Fibroblast of the conjunctiva (primary cell): ENCODE measurements at places on chromosomes 11 and 22.
A peak's percentile ranks its signal among the peaks of the same experiment; 100 is the strongest.

DNA sequence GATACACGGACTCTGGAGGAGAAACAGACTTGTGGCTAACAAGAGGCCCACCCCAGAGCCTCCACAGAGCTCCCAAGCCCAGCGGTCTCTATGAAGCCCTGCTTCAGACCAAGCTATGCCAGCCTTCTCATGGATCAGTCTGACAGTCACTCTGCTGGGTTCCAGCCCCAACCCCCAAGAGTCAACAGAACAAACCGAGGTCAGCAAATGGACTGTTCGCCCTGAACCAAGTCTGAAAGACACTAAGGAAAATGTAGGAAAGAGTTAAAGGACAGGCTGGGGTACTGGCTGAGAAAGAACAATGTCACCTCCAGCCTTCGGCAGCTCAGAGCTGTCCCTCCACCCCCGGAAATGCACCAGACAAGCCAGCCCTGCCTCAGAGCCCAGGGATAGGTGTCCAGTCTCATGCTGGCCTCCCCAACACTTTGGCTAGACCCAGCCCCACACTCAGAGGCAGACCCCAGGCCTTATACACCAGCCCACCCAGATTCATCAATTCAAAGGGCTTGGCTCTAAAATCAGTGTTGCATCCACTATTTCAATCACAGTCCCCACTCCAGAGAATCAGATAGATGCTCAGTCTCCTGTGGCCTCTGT lies 3.8 kb downstream of the ARFGAP2 start:
- DNase-seq = no peak

DNA sequence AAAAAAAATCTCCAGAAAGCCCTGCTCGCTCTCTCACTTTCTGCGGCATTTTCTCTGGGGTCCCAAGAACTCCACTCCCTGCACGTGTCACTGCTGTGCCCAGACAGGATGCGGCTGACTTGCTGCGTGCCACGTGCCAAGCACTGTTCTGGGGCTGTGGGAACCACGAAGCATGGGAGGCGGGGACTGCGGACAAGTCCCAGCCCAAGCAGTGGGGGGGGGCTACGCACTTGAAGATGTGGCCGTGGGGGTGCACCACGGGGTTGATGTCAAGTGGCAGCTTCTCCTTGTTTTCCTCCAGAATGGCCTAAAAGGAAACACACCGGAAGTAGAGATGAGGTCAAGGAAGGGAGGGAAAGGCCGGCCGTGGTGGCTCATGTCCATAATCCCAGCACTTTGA lies 10.8 kb downstream of the TTLL12 start:
- DNase-seq = no peak

GRCh38 chr22:30970356-30970746 lies 1.3 kb downstream of the TUG1 start:
- DNase-seq = no peak

GRCh38 chr22:45199723-45200122 lies 36.0 kb downstream of the NUP50 start:
- no peak for DNase-seq

GRCh38 chr11:130649801-130650200 lies 201.4 kb downstream of the ADAMTS15 start:
- no peak for DNase-seq

DNA sequence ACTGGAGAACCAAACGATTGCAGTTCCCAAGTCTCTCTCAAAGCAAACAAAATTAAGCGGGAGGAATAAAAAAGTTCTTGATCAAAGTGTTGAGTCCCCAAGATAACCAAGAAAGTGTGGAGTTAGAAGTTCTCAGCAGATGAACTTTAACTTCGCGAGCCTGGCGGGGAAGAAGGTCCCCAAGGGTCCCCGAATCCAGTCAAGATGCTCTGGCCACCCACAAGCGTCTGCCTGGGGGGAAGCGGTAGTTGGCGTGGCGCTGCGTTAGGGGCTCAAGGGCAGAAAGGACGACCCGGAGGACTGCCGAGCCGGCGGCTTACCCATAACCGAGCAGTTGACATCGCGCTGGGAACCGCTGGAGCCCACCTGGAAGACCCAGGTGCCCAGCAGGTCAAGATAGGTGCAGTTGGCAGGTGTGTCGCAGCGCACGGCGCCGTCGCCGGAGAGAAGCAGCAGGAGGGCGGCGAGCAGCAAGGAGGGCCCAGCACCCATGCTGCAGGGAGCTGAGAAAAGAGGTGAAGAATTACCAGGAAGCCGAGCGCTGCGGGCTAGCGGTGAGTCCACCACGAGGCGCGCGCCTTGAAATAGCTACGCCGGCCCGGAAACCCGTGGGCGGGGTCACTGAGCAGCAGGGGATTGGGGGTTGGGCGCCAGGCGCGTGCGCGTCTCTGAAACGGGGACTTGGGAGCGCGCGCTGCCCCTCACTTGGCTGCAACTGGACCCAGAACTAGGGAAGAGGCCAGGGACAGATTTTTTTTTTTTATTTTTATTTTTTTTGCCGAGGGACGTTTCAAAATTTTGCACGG lies at the start of gene CTSC:
Gene CTSC (minus strand): TSS at position 556 of the 806 bp plus-strand sequence. CDS start 64 bp downstream, at position 492.
- peak; percentile 63 for DNase-seq

GRCh38 chr11:66950112-66950535 lies 8.1 kb downstream of the PC start:
- DNase-seq = no peak

GRCh38 chr11:31414338-31414737 lies 44.7 kb downstream of the DNAJC24 start:
- DNase-seq = no peak

DNA sequence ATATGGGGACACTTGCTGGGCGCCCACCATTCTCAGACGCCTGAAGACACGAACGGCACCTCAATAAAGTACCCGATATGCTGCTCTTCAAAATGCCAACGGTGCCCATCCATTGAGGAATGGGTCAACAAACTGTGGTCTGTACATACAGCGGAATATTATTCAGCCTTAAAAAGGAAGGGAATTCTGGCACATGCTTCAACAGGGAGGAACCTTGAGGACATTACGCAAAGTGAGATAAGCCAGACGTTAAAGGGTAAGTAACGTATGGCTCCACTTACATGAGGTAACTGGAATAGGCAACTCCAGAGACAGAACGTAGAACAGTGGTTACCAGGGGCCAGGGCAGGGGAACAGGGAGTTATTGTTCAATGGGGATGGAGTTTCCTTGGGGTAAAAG lies 28.0 kb downstream of the PRDM10 start:
- DNase-seq = no peak

DNA sequence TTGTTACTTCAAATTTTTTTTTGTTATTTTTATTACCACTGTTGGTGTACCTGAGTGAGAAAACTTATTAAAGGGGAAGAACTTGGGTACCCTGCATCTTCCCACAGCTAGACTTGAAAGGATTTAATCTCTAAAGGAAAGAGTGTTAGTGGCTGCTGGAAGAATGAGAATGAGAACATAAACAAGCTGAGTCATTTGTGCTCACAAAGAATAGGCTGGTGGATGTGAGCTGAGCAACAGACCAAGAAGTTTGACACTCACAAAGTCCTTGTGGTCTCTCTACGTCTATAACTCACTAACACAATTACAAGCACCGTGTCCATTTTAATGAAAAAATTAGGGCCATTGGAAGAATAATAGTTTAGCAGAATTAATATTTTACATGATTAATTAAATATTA lies 217.6 kb upstream of the ANO5 start:
- no peak for DNase-seq

- DNase-seq = no peak
These were observed 82.8 kb upstream of the HMGXB4 start for GRCh38 chr22:35174401-35175038.

DNA sequence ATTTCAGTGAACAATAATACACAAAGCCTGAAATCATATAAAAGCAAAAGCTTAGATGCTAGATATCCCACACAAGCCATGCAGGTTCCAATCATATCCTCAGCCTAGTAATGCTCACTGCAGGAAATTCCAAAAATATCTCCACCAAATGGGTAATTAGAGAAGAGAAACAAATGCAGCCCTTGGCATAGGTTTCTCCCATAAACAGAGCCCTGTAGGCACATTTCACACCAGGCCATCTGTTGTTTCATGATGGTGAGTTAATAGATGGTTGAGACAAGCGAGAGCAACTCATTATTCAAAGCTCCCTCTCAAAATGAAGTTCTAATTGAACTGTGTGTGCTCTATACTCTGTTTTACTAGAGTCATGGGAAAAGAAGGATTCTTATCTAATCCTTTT lies 154.6 kb upstream of the TRPC6 start:
- DNase-seq = no peak

GRCh38 chr22:27262361-27262760 lies 539.2 kb downstream of the MN1 start:
- DNase-seq = no peak

DNA sequence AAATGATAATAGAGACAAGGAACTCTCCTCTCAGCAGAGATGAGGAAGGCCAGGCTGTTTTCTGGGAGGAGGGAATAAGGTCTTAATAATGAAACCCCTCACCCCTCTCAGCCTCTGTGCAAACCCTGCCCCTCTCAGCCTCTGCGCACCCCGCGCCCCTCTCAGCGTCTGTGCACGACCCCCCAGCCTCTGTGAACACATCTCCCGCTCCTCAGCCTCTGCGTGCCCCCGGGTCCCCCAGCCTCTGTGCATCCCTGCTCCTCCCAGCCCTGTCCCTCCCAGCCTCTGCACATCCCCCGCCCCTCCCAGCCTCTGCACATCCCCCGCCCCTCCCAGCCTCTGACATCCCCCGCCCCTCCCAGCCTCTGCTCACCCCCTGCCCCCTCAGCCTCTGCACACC lies 837.8 kb downstream of the TBC1D22A start:
- DNase-seq = no peak

- peak; percentile 22 for DNase-seq
These were observed 679 bp upstream of the DPP3 start for GRCh38 chr11:66479394-66480116.

GRCh38 chr11:10651656-10652361 lies 41.7 kb downstream of the IRAG1 start:
- no peak for DNase-seq

DNA sequence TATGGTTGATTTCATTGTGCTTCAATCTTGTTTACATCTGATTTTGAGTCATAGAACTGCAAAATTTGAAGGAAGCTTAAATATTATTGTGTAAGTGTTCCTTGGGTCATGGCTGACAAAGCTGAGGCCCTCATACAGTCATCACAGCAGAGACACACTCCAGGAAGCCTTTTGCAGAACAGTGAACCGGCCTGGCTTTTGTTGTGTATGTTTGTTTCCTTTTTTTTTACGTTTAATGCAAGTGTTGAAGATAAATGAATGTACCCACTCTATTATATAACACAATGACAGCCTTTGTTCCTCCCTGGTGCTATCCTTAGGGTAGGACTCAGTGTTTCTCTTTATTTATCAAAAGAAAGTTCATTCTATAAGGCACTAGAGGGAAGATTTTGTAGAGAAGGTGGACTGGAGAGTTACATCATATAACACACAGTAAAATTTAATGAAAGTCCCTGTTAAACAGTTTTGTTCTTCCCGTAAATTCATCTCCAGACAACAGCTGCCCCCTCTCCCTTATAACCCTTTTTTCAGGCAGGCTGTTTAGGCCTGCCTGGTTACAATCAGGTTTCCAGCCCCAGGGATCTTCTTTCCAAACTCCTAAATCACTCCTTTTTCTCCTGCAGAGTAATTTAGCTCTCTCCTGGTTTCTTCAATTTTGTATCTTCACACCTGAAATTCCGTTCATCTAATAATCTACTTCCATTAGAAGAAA lies 34.3 kb upstream of the CSTF3 start:
- DNase-seq = no peak

DNA sequence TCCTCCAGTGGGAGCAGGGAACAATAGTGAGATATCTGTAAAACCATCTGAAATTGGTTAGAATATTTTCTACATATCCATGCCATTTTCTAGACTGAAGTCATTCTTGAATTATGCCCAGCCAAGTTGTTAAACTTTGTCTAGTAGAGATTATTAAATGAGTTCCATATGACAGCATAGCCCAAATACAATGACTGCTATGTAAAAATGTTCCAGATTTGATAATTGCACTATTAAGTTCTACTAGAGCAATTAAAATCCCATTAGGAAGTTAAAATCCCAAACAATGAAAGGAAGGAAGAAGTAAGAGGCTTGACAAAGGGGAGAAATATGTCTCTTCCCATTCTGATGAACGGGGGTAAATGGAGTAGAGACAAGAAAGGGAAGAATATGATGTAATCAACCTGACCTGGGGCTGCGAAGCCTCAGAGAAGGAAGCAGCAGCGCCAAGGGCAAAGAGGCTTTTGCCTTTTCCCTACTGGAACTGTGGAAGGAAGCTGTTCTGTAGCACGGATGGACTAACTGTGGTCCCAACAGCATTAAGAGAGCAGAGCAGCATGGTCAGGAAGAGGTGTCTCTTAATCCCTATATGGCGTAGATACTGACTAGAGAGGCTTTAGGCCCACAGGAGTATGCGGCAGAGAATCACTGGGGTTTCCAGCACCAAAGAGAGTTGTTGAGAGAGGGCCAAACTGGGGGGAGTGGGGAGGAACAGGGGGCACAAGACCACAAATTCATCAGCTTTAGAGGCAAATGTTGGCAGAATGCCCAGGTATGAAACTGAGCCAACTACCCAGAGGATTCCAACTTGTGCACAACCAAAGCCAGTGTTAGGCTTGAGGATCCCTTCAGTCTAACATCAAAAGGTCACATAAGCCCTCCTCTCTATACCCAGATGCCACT lies 26.7 kb downstream of the RRP8 start:
- DNase-seq = peak; percentile 72

DNA sequence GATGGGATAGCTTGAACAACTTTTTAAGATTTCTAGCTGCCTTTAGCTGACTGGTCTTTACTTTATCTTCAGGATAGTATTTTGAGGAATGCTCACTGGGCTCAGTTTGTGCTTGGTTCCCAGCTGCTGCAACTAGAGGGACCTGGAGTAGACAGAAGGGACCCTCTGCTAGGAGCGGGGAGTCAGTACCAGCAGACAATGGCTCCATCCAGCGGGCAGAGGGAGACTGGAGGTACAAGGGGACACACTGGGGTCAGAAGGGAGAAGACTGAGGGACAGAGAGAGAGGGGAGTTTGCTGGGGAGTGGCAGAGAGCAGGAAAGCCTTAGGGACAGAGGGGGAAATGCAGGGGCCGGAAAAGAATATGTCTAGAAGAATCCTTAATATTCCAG lies 22.0 kb upstream of the ACER3 start:
- no peak for DNase-seq

- DNase-seq = no peak
These were observed 117.0 kb upstream of the ALX4 start for GRCh38 chr11:44426958-44427357.

DNA sequence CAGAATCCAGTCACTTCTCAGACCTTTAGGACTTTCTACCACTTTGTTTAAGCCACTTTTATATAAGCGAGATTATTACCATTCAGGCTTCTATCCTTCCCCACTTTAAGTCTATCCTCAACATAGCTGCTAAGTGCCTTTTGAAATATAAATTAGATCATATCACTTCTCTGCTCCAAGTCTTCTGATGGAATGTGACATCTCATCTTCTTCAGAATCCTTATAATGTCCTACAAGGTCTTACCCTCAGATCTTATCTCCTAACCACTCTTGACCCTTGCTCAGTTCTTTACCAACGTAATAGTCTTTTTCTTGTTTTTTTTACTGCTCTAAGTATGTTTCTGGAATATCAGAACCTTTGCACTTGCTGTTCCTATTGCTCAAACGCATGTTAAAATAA lies 188.7 kb downstream of the DYNC2H1 start:
- DNase-seq = no peak

- DNase-seq = no peak
These were observed 882 bp downstream of the CYB5R2 start for GRCh38 chr11:7672276-7672959.
